ENCODE measurements at places on chromosomes 5 and 9. TPM values are rescaled to one million over a fixed set of nuclear protein-coding genes. Genes with fewer than 3 reads are reported as not detected.

Gene CXCL14
- 42.4 TPM for total RNA-seq

Gene COL27A1
- 13.0 TPM for total RNA-seq

Gene C9orf50
- total RNA-seq: not detected

- peaks cover 7% of the 10 kb centered on the region for H3K4me1 ChIP-seq
- no peaks in the 10 kb centered on the region for H3K36me3 ChIP-seq
- no peak overlapping the region for H3K4me3 ChIP-seq
- peak overlapping the region; percentile 52 for H3K27ac ChIP-seq
- no peak for DNase-seq
- H3K27me3 ChIP-seq: no peaks in the 10 kb centered on the region
Observed at GRCh38 chr5:72210888-72211678, 103.8 kb downstream of the MAP1B start.

DNA sequence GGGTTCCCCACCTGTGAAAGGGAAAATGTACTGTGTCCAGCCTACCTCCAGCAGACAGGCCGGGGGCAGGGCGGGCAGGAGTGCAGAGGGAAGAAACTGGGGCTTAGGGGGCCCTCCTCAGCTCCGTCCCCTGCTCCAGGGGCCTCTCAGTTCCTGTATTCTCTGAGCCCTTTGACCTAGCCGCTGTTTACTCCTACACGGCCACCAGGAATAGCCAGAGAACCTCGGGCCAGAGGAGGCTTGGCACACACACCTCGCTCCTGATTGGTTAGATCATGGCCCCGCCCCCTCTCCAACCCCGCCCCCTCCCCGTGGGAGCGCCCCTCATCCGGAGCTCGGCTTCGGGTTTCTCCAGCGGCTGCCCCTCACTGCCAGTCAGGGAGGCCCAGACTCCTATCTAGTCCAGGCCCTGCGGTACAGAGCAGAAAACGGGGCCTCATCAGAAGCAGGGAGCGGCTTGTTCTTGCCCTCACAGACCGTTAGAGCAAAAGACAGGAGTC is 2.2 kb downstream of the ST6GALNAC6 start:
- peak overlapping the region; percentile 99 for H3K4me3 ChIP-seq
- peak; percentile 83 for DNase-seq
- H3K27ac ChIP-seq: peak overlapping the region; percentile 91
- H3K4me1 ChIP-seq: peaks cover 46% of the 10 kb centered on the region

DNA sequence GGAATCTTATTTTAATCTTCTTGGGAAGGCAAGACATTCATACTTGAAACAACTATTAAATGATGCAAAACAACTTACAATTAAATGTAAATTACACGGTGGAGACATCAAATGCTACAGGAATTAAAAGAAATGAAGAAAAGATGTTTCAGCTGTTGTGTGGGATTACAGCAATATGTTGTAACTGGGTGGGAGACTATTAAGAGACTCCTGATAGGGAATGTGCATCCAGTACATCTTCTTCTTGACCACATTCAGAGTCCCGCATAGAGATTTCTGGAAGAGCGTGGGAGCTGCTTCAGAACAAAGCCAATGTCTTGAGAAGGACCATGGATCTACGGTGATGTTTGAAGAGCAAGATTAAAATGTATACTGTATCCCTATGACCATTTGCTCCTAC is 199.1 kb downstream of the PDE4D start:
- H3K27ac ChIP-seq: no peak overlapping the region
- no peak overlapping the region for H3K4me3 ChIP-seq
- peaks cover 10% of the 10 kb centered on the region for H3K4me1 ChIP-seq
- H3K36me3 ChIP-seq: no peaks in the 10 kb centered on the region
- no peak for DNase-seq
- no peaks in the 10 kb centered on the region for H3K27me3 ChIP-seq

GRCh38 chr9:38022203-38022895 is 46.7 kb downstream of the SHB start:
- H3K4me1 ChIP-seq: peaks cover 95% of the 10 kb centered on the region
- no peaks in the 10 kb centered on the region for H3K36me3 ChIP-seq
- no peak for DNase-seq
- H3K27ac ChIP-seq: peak overlapping the region; percentile 77
- no peaks in the 10 kb centered on the region for H3K27me3 ChIP-seq

DNA sequence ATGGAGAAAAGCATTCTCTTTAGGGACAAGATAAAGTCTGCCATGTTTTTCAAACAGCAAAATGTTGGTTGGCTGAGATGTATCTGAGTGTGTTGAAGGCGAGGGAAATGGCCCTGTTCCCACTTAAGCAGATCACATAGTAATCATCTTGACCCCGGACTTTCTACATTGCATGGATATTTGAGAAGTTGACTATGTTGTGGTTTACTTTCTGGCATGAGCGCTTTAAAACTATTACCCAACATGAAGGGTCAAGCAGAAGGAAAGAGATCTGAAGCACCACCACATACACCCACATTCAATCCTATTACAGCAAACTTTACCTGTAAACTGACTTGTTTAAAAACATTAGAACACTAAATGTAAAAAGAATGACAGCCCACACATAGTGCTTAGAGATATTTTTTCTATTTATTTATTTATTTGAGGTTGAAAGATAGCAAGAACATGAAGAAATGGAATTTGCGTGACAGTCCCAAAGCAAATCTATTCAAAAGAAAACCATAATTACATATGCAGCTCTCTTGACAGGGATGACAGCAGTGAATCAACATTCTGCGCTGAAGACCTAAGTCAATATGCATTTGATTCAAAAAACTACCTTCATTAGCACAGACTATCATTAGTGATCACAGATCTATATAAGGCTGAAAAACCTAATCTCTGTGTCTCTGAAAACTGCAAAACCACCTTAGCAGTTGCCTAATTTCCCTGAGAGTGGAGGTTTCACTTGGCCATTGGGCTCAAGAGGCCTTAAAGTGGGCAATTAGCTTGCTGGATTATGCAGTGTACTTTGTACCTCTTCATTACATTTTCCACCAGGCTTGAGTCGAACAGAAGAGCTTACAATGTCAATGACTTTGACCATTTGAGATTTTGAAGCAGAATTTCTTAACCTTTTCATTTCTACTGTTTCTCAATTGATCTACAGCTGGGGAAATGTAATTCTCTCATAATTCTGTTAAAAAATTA is 195.0 kb downstream of the PDE4D start:
- H3K4me3 ChIP-seq: no peak overlapping the region
- no peak for DNase-seq
- no peak overlapping the region for H3K27ac ChIP-seq
- peaks cover 6% of the 10 kb centered on the region for H3K4me1 ChIP-seq

All from lower lobe of right lung (tissue), 2 donors.